Hematopoietic multipotent progenitor cell (in vitro differentiated cells): ENCODE measurements at places on chromosomes 3 and 15. TPM values are rescaled to one million over a fixed set of nuclear protein-coding genes. Genes with fewer than 3 reads are reported as not detected.
A peak's percentile ranks its signal among the peaks of the same experiment; 100 is the strongest.

DNA sequence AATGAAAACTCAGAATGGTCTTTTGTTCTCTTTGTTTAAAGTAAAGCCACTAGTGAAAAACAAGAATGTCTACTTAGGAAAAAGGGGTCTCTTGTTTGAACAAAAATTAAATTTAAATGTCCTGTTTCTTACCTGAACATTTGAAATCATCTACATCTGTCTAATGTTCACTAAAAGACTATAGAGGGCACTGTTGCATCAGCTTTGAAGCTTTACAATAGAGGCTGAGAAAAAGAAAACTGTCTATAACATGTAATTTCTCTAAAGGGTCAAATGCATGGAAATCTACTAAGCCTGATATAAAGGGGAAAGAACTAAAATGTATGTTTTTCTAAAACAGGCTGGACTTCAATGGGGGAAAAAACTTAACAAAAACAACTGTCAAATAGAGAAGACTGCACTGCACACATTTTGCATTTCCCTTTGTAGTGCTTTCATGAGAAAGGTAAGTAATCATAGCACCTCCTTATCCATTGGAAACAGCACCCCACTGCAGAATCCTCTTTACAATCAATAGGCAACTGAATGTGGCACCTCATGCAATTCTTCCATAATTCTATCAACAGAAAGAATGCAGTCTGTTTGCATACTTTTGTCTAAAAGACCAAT lies 26.3 kb downstream of the DPH6 start:
- DNase-seq = peak; percentile 79

DNA sequence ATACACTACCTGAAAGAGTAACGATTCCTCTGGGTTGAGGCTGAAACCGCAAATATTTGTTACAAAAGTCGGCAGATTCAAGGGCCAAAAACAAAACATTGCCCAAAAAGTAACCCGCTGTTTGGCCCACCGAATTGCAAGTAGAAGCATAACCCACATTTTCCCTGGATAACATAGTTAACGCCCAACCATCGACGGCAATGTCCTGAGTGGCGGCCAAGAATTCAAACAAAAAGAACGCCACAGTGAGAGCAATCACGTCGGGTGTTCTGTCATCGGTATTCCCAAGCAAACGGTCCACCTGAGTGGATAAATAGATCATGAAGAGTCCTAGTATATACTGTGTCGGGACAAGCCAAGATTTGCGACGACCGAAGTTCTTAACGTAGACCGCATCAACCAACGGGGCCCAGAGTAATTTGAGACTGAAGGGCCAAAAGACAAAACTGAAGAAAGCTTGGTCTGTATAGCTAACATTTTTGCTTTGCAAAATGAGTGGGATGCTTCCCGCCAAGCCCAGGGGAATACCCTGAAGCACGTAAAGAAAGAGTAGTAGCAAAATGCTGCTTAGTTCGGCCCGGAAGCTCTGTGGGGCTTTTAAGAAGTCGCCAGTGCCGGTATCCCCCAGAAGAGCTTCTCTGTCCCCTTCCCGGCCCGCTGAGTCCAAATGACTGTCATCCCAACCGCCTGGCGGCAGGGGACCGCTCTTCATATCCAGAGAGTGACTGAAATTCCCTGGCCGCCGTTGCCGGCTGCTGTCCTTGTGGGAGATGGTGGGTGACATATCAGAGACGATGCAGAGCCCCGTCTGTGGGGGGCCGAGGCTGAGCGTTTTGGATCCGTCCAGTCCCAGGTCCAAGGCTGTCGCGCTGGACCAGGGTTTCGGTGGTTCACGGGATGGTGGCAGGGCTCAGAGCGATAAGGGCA lies 750 bp downstream of the SLC33A1 start:
- peak; percentile 36 for DNase-seq

GRCh38 chr3:128007033-128007424 lies 45.2 kb upstream of the SEC61A1 start:
- no peak for DNase-seq

GRCh38 chr3:42670670-42671069 lies 14.7 kb upstream of the KLHL40 start:
- DNase-seq = no peak

- no peak for DNase-seq
These were observed 397.7 kb downstream of the DIPK2A start for GRCh38 chr3:144369129-144369879.

DNA sequence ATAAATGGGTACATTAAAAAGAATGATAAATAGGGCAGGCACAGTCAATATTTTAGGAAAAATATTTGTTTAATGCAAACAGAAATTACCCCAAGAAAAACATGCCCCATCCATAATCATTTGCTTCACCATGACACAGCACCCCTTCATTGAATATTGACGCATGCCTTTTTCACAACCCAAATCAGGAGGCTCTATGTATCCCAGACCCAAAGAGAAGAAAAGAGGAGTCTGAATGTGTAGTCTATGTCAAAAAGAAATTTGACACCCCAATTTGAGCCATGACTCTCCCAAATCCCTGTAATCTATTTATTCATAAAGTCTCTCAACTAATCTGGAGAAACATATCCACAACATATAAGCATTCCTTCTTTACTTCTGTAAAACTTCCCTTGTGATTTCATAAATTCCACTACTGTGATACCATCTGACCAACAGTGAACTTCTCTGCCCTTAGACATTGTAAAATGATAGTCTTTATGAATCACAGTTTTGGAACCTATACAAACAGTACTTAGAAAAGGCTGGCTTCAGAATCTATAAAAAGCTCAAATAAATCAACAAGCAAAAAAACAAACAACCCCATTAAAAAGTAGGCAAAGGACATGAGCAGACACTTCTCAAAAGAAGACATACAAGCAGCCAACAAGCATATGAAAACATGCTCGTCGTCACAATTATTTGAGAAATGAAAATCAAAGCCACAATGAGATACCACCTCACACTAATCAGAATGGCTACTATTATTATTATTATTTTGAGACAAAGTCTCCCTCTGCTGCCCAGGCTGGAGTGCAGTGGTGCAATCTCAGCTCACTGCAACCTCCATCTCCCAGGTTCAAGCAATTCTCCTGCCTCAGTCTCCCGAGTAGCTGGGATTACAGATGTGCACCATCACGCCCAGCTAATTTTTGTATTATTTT lies 53.4 kb upstream of the XRN1 start:
- DNase-seq = no peak

- DNase-seq = no peak
These were observed 103.5 kb downstream of the CORO2B start for GRCh38 chr15:68682330-68682729.

GRCh38 chr3:95327478-95327877 lies 1264.6 kb downstream of the NSUN3 start:
- no peak for DNase-seq

DNA sequence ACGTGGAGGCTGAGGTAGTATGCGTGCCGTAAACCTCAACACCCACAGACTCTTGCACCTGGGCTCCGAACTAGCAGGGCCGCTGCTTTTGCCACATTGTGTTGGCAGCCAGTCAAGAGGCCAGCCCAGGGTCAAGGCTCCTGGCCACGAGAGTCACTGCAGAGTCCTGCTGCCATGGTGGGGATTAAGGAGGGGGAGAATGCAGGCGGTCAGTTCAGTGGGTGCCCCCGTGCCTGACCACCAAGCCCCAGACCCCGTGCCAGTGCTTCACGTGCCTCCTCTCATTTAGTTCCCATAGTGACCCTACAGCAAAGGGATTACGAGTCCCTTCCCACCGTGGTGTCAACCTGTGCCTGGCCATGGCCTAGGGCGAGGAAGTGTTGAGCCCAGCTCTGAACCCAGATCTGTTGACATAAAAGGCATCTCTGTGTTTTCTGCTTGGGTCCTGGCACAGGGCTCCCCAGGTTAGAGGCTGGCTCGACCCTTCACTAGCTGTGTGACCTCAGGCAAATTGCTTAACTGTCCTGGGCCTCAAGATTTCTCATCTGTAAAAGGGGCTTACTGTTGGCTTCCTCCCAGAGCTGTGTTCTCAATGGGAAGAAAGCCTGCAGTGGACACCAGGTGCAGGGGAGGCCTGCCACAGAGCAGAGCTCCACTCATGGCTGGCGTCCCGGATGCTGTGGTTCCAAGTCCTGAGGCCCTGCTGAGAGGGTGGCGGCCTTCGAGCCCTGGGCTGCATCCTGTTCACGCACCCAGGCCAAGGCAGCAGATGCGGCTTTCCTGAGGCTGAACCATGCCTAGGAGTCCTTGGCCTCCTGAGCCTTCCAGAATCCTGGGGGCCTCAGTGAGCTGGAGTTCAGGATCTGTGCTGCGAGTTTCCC lies 32.8 kb downstream of the FBLN2 start:
- DNase-seq = no peak

DNA sequence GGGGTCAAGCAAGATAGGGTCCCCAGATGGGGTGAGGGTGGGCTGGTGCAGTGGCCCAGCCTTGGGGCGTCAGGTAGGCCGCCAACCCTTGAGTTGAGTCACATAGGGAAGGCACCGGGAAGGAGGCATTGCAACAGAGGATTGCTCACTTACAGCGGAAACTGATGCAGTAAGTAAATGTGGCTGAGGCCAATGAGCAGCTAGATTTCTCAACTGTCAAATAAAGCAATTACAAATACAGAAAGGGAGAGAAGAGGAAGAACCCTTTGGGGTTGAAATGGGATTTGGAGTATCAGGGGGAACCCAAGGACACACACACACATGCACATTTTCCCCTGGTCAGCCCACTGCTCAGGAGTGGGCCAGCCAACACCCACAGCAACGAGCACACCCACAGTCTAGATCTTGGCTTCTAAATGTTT lies 44.0 kb downstream of the CHSY1 start:
- DNase-seq = no peak

The GOLGA8J gene
- total RNA-seq = under 0.01 TPM

The GOLGA6B gene
- total RNA-seq = not detected

The C2CD4B gene
- 5.4 TPM for total RNA-seq

The GP5 gene
- 0.27 TPM for total RNA-seq

The MYH15 gene
- total RNA-seq = under 0.01 TPM
